NCI-H226 (cell line): ENCODE measurements at places on chromosomes 6 and 20.
A peak's percentile ranks its signal among the peaks of the same experiment; 100 is the strongest.

DNA sequence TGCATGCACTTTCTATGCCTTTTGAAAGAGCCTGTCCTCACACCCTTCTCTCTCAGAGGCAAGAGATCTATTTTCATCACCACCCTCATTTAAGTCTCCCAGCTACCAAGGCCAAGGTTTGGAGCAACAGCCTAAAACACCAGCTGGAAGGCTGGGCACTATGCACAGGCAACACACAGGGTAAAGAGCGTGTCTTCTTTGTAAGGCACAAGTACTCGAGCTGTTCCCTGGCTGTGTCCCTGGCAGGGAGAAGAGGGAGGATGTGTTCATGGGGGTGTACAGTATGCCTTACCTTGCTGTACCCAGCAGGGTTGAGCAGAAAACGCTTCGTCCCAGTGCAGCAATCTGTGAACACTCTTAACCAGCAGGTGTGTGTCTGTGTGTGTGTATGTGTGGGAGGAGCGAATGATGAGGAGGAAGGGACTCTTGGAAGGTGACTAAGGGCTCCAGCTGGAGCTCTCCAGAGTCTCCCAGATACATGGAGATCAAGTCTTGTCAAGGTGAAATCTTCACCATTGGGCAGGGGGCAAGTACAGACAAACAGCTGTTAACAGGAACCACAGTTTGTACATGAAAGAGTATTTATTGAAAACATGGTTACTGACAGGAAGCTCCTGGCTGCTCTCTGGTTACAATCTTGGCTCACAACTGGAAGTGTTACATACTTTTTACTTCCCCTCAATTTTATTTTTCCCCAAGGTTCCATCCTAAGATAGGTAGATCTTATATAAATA, 40.8 kb downstream of the ELMO2 start:
- no peak for DNase-seq

GRCh38 chr6:137543114-137543513, 48.9 kb upstream of the OLIG3 start:
- no peak for DNase-seq

- DNase-seq, result peak; percentile 92
Observed at GRCh38 chr6:152401978-152402377, 235.2 kb downstream of the SYNE1 start.

GRCh38 chr6:147873816-147874215, 365.3 kb downstream of the SAMD5 start:
- DNase-seq, result no peak

GRCh38 chr6:46491628-46492547, 639 bp upstream of the RCAN2 start:
- peak; percentile 55 for DNase-seq

- no peak for DNase-seq
Observed at GRCh38 chr20:50260479-50261221, 70.0 kb downstream of the CEBPB start.

- no peak for DNase-seq
Observed at GRCh38 chr6:137893181-137893580, 26.1 kb downstream of the TNFAIP3 start.

DNA sequence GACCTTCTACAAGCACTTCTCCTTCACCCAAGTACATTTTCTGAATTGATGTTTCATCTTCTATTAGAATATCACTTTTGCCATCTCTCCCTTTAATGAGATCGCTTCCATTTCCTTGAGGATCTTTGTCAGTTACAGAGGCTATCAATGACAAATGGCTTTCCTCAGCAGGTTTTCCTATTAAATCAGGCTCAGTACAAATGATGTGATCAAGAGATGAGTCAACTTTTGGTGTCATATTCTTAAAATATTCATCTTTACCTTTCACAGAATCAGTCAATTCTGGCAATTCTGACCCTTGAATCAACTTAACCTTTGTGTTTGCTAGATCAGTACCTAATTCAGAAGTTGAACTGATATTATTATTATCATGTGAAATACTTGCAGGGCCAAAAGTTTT, 37.3 kb downstream of the DST start:
- DNase-seq, result no peak

GRCh38 chr20:20363799-20364592, 3.9 kb upstream of the INSM1 start:
- no peak for DNase-seq

- no peak for DNase-seq
Observed at GRCh38 chr20:37204056-37204455, 24.7 kb upstream of the MROH8 start.

DNA sequence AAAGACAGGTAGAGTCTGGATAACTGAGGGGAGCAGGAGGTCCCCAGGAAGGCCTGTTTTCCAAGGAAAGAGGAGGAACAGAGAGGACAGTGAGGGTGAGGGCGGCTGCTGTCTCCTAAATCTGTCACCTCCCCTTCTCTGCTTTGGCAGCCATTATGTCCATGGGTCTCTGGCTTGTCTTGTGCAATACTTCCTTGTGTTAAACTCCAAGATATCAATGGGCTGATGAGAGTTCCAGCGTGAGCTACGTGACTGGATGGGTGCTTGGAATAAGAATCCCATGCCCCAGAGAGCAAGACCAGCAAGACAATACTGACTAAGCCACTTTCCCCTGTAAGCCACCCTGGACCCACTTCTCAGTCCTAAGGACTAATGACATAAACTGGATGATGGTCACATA, 26.3 kb upstream of the DNAAF9 start:
- DNase-seq, result no peak

DNA sequence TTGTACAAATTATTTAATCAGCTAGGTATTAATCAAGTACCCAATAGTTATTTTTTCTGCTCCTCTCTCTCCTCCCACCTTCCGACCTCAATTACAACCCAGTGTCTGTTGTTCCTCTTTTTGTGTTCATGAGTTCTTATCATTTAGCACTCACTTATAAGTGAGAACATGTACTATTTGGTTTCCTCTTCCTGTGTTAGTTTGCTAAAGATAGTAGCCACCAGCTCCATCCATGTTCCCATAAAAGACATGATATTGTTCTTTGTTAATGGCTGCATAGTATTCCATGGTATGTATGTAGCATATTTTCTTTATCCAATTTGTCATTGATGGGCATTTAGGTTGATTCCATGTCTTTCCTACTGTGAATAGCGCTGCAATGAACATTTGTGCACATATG, 652.8 kb upstream of the CITED2 start:
- no peak for DNase-seq

GRCh38 chr20:44832724-44833123, 22.4 kb upstream of the RIMS4 start:
- peak; percentile 47 for DNase-seq

DNA sequence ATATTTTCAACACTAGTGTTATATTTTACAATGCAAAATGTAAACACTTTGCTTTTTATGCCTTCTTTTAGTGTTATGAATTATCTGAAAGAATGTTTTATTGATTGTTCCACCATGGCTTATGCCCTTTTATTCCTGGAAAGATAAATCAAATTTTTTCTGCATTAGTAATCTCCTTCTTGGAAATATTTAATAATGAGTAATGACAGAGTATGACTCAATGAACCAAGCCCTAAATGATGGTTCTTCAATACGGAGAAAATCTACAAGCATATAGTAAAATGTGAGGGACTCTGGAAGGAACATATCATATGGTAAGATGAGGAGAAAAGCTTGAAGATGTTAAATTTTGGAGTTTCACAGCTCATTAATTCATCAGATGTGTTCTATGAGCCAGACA, 929.6 kb downstream of the C6orf118 start:
- DNase-seq, result no peak

DNA sequence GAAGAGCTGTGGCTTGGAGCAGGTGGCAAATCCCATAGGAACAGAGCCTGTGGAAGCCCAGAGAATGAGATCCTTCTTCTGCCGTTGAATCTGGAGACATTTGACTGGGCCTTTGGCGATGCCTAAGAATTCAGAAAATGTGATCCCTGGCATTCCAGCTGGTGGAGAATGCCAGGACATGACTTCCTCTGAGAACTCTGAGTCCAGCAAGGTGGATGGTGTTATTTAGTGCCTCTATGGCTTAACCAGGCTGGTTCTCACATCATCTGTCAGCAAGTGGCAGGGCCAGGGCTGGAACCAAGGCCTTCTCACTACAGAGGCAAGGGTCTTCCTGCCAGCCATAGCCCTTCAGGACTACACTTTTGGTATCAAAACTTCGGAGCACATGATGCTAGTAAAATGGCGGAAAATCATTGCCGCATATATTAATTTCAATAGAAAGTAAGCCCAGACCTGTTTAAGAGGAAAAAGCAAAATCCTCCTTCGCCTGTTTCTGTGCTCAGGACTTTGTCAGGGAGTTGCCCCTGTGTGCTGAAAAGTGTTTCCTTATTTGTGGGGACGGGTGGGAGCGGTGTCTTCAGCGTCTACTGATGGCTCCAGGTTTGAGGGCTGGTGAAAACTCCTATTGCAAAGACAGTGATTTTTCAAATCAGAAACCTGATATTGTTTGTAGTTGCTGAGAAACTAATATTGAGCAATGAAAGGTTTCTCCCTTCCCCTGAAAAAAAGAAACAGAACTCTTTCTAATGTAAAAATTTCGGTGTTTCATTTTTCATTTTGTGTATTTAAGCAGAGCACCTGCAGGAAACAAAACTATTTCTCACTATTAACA, 23.9 kb downstream of the DUSP22 start:
- no peak for DNase-seq

DNA sequence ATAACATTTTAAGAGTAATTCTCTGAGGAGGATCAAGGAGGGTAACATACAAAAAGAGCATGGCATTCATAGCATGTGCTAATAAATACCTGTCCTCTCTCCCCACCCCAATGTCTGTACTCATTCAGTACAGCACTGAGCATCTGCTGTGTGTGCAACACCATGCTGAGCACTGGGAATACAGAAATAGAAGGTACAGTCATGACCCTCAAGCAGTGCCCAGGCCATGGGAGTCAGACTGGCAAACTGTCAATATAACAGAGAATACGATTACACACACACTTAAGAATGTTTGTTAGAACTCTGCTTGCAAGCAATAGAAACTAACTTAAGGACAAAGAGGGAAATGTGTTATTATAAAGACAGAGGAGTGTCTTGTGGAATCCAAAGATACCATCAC, 24.7 kb upstream of the ZFAND3 start:
- DNase-seq, result peak; percentile 57

DNA sequence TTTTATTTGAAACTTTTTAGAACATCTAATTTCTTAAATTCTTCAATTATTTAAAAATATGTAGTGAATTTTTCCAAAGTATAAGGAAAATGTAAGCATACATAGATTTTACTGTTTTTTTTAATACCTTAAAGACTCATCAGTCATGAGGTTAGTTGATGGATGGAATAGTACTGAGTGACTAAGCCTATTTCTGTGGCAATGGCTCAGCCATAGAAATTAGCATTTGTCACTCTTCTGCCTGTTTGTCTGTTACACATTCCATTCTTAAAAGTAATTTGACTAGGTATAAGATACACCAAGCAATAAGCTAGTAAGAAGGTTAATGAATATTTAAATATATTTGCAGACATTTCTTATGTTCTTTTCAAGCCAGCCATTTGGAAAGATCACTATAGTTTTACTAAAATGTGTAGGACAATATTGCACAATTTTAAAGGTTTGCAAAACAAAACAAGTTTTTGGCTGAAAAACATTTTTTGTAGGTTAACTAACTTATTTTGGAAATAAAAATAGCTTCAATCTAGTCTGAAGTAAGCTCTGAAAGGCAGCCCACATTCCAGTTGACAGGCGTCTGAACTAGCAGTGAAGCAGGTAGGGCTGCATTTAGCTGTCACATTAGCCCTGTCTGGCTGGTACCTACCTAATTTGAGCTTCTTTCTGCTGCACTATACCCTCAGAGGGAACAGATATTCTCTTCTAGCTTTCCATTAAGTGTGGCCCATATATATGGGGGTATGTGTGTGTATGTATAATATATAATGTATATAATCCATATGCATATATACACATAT, 385.7 kb downstream of the GRIK2 start:
- peak; percentile 38 for DNase-seq

DNA sequence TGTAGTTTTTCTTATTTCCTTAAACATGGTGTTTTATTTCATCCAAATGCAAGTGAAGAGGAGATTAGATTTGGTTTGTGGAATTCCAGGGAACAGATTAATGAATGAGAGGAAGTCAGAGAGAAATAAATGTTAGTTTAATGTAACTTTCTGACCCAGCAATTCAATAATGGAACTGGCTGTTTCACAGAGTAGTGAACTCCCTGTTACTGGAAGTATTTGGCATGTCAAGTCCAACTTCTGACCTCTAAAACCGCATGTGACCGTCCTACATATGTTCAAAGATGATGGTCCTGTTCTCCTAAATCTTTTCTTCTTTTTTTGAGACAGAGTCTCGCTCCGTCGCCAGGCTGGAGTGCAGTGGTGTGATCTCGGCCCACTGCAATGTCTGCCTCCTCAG, 18.7 kb downstream of the PROCR start:
- no peak for DNase-seq

GRCh38 chr6:83333500-83333899, 97.4 kb downstream of the ME1 start:
- DNase-seq, result no peak
